ENCODE measurements at places on chromosomes 5 and 9.

GRCh38 chr5:72265032-72265877 lies 54.8 kb downstream of the MRPS27 start:
- DNase-seq: no peak

GRCh38 chr9:94625835-94626234 lies 13.5 kb downstream of the FBP1 start:
- DNase-seq: no peak

GRCh38 chr5:141701360-141702119 lies 19.5 kb upstream of the ARAP3 start:
- DNase-seq: no peak

DNA sequence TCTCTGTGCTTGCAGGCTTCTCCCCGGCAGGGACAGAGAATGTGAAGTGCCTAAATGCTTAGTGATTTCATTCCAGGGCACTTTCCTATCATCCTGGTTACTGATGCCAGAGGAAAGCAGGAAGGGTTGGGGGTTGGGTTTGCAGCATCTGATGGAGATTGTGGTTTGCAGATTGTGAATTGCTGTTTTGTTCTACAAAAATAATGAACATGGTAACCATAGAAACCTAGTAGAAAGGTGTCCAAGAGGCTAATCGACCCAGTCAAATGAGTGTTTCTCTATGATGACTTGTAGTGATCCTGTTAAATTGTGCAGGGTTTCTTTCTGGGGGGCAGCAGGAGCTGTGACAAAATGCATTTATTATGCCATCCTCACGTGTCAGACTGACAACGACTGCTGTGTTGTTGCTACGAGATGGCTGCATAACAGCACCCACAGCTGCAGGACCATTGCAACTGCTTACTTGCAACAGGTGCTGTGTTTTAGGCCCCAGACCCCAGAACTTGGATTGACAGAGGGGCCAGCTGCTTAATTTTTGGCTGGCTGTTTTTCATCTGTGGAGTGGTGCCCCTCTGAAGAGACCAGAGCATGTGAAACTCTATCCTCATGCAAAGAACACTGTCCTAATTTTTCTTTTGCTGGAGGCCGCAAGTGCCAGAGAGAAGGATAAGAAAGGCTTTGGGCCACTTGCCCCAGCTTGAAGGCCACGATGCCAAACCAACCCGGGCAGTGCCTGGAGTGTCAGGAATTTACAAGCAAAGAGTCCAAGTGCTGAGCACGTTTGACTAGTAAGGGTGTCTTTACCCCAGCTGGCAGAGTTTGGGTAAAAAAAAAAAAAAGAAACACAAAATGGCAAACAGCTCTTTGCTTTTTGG lies 397.8 kb downstream of the GADD45G start:
- no peak for DNase-seq

DNA sequence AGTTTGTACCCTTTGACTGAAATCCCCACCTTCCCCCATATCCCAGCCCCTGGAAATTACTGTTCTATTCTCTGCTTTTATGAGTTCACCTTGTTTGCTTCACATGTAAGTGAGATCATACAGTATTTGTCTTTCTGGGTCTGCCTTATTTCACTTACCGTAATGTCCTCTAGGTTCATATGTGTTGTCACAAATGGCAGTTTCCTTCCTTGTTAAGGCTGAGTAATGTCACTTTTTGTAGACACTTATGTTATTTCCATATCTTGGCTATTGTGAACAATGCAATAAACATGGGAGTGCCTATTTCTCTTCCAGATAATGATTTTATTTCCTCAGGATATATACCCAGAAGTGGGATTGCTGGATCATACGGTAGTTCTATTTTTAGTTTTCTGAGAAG lies 272.3 kb downstream of the MRPS30 start:
- DNase-seq: no peak

GRCh38 chr5:88236866-88237642 lies 31.6 kb downstream of the TMEM161B start:
- no peak for DNase-seq

DNA sequence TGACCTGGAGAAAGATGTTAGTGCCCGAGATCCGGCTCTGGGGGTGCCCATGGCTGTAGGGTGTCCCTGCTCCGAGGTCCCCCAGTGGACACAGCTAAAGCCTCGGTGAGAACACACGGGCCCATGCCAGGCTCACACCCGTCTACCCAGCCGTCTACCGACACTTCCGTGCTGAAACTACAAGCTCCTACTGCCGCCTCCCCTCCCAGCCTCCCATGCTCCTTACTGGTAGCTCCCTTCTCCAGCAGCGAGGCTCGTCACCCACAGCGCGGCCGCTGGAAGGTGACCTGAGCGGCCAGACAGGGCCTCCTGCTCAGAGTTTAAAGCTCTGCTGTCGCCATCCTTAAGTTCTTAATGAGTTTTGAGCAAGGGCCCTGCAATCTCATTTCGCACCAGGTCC lies 33.2 kb upstream of the CLPTM1L start:
- DNase-seq: no peak

- DNase-seq: no peak
Measured at GRCh38 chr5:159319363-159319762, 10.9 kb downstream of the IL12B start.

- DNase-seq: no peak
Measured at GRCh38 chr5:156380848-156381247, 53.9 kb downstream of the SGCD start.

- no peak for DNase-seq
Measured at GRCh38 chr5:14672082-14672481, 7.6 kb downstream of the OTULIN start.

- no peak for DNase-seq
Measured at GRCh38 chr5:13749766-13750165, 194.7 kb downstream of the DNAH5 start.

GRCh38 chr9:89635816-89636215 lies 31.0 kb downstream of the GADD45G start:
- DNase-seq: no peak

DNA sequence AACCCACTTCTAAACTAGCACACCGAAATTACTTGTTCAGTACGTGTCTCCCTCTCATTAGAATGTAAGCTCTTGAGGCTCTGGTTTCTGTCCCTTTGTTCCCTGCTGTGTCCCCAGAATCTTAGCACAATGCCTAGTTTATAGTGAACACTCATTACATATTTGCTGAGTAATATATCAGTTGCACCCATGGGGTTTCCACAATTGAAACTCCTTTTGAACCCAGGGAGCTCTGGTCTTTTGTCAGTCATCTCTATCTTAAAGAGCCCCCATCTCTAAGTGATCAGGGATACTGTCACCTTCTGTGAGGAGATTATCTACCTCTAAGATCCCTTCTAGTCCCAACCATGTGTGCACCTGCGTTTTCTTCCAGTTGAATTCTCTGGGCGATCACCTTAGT lies 12.8 kb downstream of the CAMK4 start:
- DNase-seq: no peak

- DNase-seq: no peak
Measured at GRCh38 chr5:80867233-80867632, 92.9 kb upstream of the RASGRF2 start.

Measured in kidney capillary endothelial cell (primary cell).